Stimulated activated naive CD8-positive, alpha-beta T cell treated with anti-CD3 and anti-CD28 coated beads, Interleukin-15, Interleukin-2, amounts not matched to agents 100 U/mL and 50 U/mL, for 24 hours (primary cell): ENCODE measurements at places on chromosomes 6 and 20.

DNA sequence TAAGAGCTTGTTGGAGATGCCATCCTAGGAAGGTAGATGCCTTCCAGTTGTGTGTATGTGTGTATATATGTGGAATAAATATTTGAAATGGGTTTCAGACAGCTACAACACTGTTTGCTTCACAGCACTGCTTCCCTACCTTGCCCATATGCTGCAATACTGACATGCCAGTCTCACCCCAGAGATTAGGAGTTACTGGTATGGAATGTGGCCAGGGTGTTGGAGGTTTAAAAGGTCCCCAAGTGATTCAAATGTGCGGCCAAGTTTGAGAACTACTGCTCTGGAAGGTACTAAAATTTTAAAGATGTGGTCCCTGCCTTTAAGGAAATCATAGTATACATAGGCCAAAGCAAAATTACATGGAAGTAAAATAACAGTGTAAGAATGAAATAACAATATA lies 39.5 kb downstream of the BCKDHB start:
- no peak for DNase-seq

GRCh38 chr20:56373942-56374341 lies 15.2 kb downstream of the FAM210B start:
- no peak for DNase-seq

GRCh38 chr6:162964488-162965140 lies 236.8 kb downstream of the PACRG start:
- DNase-seq, result no peak

GRCh38 chr6:53614676-53615075 lies 50.9 kb downstream of the KLHL31 start:
- no peak for DNase-seq

- no peak for DNase-seq
Measured at GRCh38 chr6:90251295-90251992, 45.2 kb downstream of the BACH2 start.

- no peak for DNase-seq
Measured at GRCh38 chr6:142387997-142388815, 86.4 kb downstream of the ADGRG6 start.

DNA sequence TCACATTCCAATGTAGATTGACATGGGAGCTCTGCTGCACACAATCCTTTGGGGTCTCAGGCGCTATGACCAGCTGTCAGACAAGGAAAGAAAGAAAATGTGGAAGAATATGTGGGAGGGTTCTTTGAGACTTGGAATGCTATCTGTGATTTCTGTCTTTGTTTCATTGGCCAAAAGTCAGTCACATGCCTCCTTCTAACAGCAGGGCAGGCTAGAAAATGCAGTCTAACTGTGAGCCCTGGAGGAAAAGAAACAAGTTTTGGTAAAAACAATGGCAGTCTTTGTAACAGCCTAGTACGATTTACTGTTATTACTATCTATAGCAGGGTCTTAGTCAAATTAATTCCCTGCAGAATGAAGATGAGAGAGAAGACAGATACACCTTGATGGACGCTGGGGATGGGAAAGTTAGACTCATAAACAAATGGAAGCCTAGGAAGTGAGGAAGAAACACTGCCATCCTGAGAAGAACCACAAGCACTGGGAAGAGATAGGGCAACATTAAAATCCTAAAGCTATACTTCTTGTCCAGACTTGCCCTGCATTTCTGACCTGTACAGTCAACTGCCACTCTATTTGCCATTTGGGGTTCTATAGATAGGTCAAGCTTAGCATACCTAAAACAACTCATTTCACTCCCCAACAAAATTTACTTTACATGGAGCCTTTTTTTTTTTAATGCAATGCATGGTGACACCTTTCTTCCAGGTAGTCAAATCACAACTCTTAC lies 833.0 kb downstream of the KIF16B start:
- no peak for DNase-seq

- no peak for DNase-seq
Measured at GRCh38 chr6:140012150-140012549, 637.7 kb upstream of the CITED2 start.

GRCh38 chr6:147530132-147531060 lies 21.9 kb downstream of the SAMD5 start:
- no peak for DNase-seq

DNA sequence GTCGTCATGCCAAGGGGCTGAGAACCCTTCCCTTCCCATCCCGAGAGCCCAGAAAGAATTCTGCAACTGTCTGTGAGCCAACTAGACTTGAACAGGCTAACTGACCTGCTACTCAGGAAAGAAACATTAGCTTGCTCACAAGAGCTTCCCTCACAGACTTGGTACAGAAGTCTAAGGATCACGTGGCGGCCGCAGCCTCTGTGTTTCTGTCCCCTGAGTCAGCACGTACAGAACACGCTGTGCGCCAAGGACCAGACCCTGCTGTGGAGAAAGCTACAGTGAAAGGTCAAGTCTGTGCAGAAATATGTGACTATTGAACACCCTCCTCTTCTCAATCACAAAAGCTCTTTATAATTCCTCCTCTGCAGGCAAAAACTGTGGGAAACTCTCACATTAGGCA lies 151.3 kb upstream of the QKI start:
- no peak for DNase-seq

DNA sequence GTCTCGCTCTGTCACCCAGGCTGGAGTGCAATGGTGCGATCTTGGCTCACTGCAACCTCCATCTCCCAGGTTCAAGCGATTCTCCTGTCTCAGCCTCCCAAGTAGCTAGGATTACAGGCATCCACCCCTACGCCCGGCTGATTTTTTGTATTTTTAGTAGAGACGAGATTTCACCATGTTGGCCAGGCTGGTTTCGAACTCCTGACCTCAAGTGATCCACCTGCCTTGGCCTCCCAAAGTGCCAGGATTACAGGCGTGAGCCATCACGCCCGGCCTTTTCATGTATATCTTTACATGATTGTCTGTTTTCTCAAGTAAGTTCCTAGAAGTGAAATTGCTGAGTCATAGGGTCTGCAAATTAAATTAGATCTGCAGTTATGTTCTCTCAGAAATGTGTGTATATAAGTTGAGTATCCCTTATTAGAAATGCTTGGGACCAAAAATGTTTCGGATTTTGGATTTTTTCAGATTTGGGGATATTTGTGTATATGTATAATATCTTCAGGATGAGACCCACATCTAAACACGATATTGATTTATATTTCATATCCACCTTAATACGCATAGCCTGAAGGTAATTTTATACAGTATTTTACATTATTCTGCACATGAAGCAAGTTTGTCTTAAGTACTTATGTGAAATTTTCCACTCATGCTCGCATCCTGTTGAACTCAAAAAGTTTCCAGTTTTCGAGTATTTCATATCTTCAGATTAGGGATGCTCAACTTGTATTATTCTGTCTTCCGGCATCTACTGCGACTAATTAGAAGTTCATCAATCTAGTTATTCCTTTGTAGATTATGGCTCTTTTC lies 40.4 kb downstream of the TAB2 start:
- no peak for DNase-seq

GRCh38 chr6:167856474-167856873 lies 29.8 kb downstream of the AFDN start:
- no peak for DNase-seq

- no peak for DNase-seq
Measured at GRCh38 chr6:109239651-109240321, 142.5 kb downstream of the CD164 start.

GRCh38 chr6:108408861-108409260 lies 114.0 kb downstream of the AFG1L start:
- DNase-seq, result no peak

DNA sequence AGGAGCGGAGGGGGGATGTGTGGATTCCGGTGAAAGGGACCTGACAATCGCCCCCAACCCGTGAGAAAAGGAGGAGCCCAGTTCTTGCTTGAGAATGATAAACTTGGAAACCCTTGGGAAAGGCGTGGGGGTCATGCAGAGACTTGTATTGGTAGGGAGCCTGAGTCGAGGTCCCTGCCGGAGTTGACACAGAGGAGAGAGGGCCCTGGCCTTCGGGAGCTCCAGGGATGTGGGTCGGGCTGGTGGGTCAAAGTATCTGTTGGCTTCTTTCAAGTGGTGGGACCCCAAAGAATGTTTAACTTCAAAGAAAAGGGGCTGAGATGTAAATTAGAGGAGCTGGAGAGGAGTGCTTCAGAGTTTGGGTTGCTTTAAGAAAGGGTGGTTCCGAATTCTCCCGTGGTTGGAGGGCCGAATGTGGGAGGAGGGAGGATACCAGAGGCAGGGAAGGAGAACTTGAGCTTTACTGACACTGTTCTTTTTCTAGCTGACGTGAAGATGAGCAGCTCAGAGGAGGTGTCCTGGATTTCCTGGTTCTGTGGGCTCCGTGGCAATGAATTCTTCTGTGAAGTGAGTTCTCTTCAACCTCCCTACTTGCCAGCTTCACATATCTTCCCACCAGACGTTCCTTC lies 571 bp downstream of the CSNK2B start:
- DNase-seq, result no peak
